NCI-H1694 (cell line): ENCODE measurements at places on chromosomes 7 and 10.

DNA sequence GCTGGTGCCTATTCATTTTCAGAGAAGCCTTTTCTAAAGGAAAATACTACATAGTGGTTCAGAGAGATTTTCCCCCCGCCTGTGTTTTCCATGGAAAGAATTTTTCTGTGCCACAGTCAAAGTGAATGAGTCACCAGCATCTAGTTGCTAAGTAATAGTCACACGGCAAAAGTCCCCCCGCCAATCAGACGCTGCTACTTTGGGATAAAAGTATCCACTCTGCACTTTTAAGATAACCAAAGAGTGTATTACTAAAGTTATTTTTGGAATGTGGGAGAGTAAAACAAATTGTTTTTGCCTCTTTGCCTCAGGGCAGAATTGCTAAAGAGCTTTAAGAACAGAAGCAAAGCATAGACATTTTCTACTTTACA is 23.5 kb downstream of the ABLIM1 start:
- DNase-seq, result no peak

GRCh38 chr10:23403719-23404118 is 35.2 kb upstream of the OTUD1 start:
- no peak for DNase-seq

DNA sequence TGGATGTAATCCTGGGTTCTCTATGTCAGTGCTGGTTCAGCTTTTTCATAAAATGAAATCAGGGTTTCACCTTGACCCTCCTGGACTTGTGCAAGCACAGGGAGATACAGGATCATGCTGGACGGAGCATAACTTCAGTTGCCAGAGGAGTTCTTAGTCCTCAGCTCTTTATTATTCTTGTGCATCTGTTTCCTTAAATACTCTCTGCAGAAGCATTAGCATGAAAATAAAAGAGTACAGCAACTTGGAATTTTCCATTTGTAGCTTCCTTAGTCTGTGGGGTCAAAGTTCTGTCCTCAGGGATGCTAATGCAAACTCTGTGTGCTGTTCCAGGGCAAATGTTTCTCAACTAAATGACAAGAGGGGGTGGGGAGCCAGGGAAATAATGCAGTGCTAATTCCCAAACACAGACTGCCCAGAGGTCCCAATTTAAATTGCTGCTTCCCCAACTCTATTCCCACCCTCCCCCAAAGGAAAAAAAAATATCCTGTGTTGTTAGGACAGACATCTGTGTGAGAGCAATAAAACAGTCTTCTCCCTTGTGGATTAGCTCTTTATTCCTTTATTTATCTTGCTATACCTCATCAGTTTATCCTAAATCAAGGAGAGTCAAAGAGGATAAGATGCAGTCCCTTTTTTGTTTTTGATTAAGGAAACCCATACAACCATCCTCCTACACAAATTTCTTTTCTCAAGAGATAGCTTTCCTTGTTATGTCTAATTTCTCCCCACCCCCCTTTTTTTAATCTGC is 905.0 kb downstream of the LRMDA start:
- no peak for DNase-seq

DNA sequence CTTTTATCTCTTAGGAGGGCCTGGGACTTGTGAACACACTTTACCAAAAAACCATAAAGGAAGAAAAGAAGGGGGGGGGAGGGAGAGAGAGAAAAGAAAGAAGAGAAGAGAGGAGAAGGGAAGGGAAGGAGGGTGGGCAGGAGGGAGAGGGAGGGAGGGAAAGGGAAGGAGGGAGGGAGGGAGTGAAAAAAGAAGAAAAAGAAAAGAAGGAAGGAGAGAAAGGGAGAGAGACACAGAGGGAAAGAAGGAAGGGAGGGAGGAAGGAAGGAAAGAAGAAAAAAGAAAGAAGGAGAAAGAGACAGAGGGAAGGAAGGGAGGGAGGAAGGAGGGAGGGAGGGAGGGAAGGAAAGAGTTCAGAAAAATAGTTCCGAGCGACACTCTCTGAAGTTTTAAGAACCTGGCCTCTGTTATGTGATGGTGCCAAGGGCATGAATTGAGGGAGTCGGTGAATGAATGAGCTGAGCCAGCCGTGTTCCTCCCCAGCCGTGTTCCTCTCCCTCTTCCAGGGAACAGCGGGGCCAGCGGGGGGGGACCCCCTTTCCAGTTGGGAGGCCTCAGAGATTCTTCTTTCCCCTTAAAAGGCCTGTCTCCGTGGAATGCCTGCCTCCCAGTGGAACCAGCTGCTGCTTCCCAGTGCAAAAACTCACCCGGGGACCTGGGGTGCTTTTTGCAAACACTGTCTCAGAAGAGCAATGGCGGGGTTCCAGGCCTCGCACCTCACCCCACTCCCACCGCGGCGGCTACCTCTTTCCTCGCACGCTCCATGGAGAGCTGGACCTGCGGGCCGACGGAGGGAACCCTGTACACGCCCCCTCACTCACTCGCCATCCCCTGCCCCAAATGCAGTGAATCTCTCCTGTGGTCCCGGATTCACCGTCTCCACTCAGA is 84.1 kb downstream of the FOXL3 start:
- DNase-seq, result no peak

GRCh38 chr10:103792547-103792946 is 62.8 kb downstream of the SH3PXD2A start:
- no peak for DNase-seq

DNA sequence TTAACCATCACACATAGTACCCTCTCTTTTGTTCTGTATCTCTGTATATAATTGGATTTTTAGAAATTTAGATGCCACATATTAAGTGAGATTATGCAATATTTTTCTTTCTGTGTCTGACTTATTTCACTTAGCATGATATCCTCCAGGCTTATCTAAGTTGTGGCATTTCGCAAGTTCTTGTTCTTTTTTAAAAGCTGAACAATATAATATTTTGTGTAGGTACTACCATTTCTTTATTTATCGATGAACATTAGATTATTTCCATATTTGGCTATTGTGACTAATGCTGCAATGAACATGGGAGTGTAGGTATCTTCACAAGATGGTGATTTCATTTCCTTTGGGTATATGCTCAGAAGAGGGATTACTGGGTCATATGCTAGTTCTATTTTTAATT is 295.0 kb downstream of the SUGCT start:
- DNase-seq, result no peak

- no peak for DNase-seq
Measured at GRCh38 chr10:127275793-127276450, 79.5 kb upstream of the INSYN2A start.

DNA sequence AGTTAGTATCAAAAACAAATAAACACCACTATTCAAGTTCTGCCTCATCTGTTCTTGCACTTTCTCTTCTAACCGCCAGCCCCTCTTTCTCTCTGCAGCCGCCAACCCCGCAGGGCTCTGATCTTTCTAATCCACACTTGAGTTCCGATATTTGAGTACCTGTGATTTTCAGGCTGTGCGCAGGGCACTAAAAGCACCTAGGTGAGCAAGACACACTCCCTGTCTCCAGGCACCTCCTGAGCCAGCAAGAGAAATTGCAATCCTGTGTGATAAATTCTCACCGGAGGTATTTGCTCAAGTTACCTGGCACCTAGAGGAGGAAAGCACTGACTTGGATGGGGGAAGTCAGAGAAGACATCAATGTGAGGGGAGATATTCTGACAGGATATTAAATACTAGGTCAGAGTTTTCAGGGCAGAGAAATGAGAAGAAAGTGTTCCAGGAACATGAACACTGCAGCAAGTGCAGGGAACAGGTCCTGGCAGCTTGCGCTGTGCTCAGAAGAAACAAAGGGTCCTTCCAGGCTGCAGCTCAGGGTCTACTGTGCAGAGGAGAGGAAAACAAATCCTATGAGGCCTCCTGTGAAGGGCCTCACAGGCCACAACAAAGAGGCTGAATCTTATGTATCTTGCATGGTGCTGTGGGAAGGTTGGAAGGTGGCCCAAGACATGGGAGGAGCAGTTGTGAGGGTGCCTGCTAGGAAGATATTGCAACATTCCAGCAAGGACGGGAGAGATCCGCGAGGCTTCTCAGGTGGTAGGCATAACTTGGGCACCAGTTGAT is 568.7 kb upstream of the MGMT start:
- DNase-seq, result no peak

DNA sequence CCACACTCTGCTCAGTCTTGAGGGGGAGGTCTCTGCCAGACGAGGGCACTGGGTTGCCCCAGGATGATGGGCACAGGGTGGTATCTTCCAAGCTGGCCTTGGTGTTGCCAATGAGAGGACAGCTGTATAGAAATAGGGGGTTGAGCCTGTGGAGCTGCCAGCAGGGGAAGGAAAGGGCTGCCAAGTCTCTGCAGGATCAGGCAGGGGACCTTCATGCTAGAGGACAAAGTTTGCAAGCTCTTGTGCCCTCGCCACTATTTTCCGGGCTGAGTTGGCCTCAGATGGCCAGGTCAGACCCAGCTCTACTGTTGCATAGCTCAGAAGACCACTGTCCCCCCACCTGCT is 68.7 kb downstream of the ARHGAP22 start:
- DNase-seq, result no peak

DNA sequence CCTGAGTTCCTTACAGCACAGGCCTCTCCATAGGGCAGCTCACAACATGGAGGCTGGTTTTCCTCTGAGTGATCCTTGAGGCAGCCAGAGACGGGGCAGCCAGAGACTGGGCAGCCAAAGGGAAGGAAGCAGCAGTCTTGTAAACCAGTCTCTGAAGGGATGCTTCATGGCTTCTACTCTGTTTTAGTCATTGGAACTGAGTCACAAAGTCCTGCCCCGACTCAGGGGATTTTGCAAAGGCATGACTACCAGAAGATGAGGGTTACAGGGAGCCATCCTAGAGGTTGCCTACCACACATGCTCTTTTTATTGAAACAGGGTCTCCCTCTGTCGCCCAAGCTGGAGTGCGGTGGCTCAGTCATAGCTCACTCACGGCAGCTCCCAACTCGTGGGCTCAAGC is 44.4 kb upstream of the COMMD3 start:
- no peak for DNase-seq

GRCh38 chr7:154686305-154686704 is 316.6 kb downstream of the PAXIP1 start:
- no peak for DNase-seq

DNA sequence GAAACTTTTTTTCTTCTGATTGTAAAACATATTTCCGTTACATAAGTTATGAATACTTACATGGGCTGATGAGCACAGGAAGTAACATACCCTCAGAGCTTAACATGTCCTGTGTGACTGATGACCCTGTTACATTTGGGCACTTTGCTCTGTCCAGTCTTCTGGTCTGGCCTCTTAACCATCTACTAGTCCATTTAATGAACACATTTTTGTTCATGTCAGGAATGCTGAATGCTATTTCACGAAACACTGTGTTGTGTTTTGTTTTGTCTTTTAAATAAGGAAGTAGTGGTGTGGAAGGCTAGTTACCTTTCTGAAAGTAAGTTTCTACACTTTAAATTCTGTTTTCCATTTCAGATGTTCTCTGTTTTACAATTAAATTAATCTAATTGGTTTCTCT is 77.7 kb downstream of the RBM33 start:
- no peak for DNase-seq

GRCh38 chr7:3859431-3859830 is 558.4 kb downstream of the SDK1 start:
- DNase-seq, result no peak

DNA sequence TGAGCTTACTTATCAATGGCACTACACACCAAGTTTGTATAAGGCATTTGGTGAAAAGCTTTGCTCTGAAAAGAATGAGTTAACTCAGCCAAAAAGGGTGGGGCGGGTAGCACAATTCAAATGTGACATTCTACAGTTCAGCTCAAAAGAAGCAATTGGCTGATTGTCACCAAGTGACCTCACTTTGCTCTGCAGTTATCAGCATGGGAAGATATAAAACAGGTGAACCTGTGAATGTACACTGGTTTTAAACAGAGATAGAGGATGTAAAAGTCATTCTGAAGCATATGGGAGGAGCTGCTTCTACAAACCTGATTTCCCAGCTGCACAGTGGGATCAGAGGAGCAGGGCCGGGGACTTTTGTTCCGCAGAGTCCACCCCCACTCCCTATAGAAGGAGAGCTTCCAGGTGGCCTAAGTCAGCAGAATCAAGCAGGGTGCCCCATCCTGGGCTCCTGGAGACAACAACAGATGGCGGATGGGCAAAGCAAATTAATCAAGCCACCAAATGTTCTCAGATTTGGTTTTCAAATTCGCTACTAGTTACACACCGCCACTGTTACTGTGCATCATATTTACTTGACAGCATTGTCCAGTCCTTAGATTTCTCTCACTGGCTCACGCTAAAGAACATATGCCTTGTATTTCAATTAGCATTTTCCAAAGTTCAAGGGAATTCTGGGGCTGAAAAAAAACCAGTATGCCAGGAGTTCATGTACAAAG is 27.5 kb upstream of the NPVF start:
- peak; percentile 95 for DNase-seq

- DNase-seq, result no peak
Measured at GRCh38 chr7:22663721-22664120, 63.3 kb upstream of the IL6 start.

GRCh38 chr10:117374506-117375359 is 507 bp downstream of the PDZD8 start:
- DNase-seq, result no peak

DNA sequence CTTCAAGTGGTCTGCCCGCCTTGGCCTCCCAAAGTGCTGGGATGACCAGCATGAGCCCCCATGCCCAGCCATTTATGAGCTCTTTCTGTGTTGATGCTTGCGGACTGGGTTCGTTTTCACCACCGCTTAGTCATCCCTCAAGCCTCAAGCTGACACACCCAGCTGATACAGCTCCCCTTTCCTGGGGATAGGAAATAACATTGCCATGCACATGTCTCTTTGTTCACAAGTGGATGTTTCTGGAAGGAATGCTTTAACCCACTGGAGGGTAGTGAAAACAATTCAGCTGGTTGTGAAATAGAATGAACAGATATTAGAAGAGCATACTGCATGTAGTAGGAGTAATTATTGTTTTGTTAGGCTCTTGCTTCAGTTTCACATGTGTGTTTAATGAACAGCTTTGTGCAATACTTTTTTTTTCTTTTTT is 8.5 kb upstream of the METTL27 start:
- DNase-seq, result no peak

DNA sequence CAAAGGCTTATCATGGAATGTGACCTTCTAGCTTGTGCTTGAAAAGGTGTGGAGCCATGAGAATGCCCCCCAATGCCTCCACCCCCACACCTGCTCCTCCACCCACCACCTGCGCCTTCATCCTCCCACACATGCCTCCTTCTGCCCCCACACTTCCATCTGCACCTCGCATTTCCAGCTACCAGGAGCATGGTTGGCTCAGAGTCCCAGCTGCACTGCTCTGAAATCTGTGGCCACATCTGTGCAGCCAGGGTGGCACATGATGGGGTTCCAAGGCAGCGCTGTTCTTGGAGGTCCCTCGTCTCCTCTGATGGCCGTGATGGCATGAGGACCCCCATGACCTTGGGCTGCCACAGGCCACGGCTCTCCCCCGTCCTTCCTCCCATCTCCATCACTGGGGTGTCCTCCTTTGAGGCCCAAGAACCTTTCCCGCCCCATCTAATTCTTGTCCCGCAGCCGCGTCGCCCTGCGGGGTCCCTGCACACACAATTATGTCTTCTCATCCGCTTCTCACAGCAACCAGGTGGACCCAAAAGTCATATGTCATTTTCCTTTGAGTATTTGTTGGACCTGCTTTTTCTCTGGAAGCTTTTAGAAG is 40.6 kb upstream of the CNPY1 start:
- no peak for DNase-seq
